Left ventricle myocardium superior (tissue), 1 donor: ENCODE measurements at places on chromosomes 13 and 19. TPM values are rescaled to one million over a fixed set of nuclear protein-coding genes. Genes with fewer than 3 reads are reported as not detected.
A peak's percentile ranks its signal among the peaks of the same experiment; 100 is the strongest.

- DNase-seq: peak; percentile 84
Measured at GRCh38 chr19:49690656-49691242, at the start of gene CPT1C. Gene CPT1C (plus strand): TSS chr19:49691116. CDS start chr19:49692253, 1,137 bp downstream.

- no peak for DNase-seq
Measured at GRCh38 chr13:43783820-43784219, 3.0 kb downstream of the ENOX1 start.

GRCh38 chr19:54792814-54793213 is 10.6 kb upstream of the KIR2DL4 start:
- no peak for DNase-seq

- no peak for DNase-seq
Measured at GRCh38 chr19:3491396-3492119, 8.3 kb upstream of the SMIM44 start.

DNA sequence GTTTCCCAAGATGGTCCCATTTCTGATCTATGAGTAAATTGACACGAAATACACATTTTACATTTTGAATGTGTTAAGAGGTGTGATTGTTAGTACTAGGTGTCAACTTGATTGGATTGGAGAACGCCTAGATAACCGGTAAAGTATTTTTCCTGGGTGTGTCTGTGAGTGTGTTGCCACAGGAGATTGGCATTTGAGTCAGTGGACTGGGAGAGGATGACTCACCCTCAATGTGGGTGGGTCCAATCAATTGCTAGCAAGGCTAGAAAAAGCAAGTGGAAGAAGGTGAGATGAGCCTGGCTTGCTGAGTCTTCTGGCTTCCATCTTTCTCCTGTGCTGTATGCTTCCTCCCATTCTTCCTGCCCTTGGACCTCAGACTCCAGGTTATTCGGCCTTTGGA is 960.7 kb upstream of the PCDH9 start:
- DNase-seq: no peak

DNA sequence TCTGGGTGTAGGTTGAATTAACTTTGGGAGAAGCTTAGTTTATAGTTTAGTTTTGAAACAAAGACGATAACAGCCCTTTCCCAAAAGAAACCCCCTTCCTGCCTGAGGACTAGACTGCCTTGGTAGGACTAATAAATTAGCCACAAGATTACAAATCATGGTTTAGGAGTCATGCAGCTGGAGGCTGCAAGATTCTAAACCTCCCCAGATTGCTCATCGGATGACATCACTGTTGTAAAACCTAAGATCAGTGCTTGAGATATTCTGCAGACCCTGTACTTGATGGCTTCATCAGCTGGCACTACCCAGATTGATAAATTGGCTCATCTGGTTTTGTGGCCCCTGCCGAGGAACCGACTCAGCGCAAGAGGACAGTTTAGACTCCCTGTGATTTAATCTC is 35.9 kb upstream of the MPHOSPH8 start:
- DNase-seq: no peak

GRCh38 chr19:41424335-41425173 is 2.6 kb downstream of the B3GNT8 start:
- DNase-seq: no peak

GRCh38 chr19:49335071-49335783 is at the start of gene CD37:
Gene CD37 (plus strand): TSS chr19:49335406. CDS start chr19:49335541, 135 bp downstream.
- DNase-seq: peak; percentile 47

DNA sequence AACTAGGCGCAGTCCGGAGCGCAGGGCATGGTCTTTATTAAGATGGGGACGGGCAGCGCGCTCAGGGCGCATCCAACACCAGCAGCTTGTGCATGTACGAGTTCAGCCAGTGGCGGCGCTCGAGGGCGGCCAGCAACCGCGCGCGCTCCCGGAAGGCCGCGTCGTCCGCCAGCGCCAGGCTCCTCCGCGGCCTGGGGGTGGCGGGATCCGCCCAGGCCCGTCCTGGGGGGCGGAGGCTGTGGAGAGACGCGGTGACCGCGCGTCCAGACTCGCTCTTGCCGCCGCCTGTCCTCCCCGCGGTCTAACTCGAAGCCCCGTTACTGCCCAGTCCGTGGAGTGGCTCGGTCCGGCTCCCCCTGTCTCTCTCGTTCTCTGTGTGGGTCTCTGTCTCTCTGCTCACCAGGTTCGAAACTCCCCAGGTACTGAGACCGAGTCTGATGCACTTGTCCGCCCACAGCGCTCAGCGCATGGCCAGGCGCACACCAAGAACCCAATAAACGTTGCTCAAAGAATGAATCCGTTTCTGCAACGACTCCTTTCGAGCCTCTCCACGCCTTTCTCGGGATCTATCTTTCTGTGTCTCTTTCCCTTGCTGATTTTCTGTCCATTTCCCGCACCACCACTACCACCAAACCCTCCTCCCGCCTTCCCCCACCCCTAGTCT is 702 bp downstream of the PTH2 start:
- DNase-seq: peak; percentile 71

- DNase-seq: peak; percentile 35
Measured at GRCh38 chr13:112972867-112973576, 4.0 kb downstream of the MCF2L start.

DNA sequence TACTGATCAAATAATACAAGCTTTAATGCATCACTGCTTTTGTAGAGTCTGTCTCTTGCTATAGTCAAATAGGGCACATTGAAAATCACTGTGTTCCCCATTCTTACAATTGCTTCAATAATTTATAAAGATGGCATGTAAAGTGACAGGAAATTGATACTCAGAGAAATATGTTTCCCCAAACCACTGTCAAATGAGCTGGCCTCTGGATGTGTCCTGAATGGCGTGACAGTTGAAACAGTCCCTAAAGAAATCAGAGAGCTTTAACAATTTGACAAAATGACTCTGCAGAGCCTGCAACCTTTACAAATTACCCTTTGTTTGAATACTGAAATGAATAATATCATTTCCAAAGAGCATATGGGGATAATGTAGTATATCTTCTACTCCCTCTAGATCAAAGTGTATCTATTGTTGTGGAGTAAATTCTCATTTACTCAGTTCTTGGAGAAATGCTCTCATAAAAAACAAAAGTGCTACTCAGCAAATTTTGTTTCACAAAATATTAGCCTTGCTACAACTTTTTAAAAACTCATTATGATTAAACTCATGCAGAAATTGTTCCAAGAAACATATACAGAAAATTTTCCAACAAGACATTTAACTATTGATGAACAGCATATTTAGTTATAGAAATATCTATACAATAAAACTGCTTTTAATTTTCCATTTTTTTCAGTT is 763.2 kb upstream of the SPRY2 start:
- DNase-seq: no peak

- DNase-seq: no peak
Measured at GRCh38 chr13:40175639-40176038, 490.8 kb downstream of the FOXO1 start.

DNA sequence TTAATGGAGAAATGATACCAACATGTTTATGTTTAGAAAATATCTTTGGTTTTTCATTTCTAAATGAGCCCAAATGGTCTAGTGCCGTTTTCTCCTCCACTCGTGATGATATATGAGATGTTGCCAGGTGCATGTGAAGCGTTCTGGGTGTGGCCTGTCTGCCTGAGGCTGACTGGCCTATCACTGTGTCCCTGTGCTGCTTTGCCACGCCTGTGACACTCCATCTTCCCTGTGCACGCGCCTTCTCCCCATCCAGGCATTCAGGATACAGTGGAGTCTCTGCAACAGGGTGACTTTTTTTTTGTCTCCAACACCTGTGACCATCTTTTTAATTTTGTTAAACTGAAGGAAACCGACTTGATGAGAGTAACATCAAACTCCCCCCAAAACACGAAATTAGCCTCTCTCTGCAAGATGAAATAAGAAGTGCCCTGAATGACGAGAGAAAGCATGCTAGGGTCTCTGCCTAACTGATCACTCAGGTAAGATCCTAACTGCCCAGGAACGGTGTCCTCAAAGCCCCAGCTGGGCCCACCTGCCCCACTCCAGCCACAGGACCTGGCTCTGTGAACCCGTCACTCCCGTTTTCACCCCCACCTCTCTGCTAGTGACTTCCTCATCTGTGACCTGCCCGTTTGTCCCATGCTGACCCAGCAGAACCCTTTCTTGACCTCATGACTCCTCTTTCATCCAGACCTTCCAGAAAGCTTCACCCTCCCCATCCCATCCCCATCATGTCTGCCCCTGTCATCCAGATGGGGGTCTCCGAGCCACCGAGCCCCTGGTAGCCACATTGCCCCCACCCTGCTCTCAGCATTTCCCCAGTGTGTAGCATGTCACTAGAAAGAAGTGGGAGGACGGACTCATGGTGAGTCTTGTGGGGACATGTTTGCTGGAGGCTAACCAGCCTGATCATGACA is 33.2 kb upstream of the TFDP1 start:
- DNase-seq: no peak

DNA sequence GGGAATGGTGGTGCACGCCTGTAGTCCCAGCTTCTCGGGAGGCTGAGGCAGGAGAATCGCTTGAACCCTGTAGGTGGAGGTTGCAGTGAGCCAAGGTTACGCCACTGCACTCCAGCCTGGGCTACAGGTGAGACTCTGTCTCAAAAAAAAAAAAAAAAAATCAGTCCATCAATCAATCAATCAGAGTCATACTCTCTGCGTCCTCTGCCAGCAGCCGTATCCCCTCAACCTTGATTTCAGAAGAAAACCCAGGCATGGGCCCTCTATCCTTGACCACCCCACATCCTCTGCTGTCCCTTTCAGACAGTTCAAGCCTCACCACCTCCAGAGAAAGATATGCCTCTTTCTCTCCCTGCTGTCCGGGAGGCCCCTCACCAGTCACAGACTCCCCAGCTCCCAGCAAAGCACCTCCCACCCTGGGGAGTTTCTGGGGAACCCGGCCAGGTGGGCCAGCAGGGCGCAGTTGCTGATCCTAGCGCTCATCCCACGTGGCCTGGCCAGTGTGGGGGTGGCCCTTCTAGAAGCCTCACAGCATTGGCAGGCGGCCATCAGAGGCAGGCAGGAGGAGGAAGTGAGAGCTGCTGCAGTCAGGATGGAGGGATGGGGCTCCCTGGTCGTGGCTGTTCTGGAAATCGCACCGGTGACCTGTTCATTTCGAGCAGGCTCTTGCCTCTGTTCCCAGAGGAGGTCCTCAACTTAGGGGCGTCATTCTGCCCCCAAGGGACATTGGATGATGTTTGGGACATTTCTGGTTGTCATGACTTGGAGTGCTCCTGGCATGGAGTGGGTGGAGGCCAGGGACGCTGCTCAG is 10.2 kb upstream of the JSRP1 start:
- peak; percentile 92 for DNase-seq

Gene TINCR
- not detected for total RNA-seq

Gene CYP4F2
- total RNA-seq: not detected

Gene SHC2
- 11.0 TPM for total RNA-seq
